CD4-positive, alpha-beta T cell treated with Interferon alpha-2 for 1 hour (primary cell): ENCODE measurements at places on chromosomes 2 and 18.
A peak's percentile ranks its signal among the peaks of the same experiment; 100 is the strongest.

GRCh38 chr2:49177194-49177593 lies 22.9 kb upstream of the FSHR start:
- DNase-seq, result no peak

DNA sequence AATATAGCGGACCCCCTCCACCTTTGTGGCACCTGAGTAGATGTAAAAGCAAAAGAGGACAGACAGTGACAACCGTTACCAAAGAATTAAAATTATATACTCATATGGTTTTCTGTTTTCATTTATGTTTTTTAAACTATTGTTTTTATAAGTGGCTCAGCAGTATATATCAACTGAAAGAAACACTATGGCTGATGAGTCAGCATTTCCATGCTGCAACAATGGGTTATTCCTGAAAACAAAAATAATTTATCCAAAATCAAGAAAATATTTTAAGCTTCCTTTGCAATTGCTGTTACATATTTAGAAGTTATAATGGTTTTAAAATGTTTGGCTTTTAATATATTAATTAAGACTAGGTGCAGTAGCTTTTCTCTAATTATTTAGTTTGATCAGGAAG lies 17.7 kb downstream of the MRPS9 start:
- no peak for DNase-seq

- DNase-seq, result no peak
Measured at GRCh38 chr2:238655974-238656722, 191.7 kb upstream of the TWIST2 start.

DNA sequence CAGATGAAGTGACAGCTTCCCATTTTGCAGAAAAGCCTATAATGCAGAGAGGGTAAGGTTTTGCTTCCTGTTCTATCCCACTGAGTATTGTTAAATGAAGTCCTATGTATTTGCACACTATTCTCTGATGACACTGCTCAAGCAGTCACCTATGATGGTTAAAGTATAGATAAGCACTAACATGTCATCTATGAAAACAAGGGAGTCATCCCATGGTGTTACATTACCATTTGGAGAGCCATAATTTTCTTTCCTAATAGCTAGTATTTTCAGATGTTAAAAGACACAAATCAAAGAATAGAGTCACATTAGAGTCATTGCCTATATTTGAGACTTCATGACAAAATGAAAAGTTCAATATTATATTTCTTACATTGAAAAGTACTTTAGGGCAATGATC lies 42.8 kb upstream of the GRB14 start:
- DNase-seq, result no peak

GRCh38 chr2:62343206-62343605 lies 147.3 kb downstream of the B3GNT2 start:
- DNase-seq, result no peak

- DNase-seq, result no peak
Measured at GRCh38 chr2:237569896-237570295, 3.5 kb downstream of the PRLH start.

DNA sequence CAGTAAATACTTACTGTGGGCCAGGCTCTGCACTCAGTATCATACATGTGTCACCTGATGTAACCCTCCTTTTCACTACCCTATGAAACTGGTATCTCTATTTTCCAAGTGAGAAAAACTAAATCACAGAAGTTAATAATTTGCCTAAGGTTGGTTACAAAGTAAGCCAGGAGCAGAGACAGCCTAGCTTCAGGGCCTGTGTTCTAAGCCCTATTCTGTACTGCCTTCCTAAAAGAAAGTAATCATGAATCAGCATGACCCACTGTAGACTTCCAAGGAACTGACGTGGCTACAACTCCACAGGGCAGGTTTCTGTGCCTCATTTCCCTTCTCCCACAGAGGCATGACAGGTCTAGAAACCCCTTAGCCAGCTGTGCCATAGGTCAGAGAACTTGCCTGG lies 14.3 kb downstream of the ZNF142 start:
- DNase-seq, result no peak

DNA sequence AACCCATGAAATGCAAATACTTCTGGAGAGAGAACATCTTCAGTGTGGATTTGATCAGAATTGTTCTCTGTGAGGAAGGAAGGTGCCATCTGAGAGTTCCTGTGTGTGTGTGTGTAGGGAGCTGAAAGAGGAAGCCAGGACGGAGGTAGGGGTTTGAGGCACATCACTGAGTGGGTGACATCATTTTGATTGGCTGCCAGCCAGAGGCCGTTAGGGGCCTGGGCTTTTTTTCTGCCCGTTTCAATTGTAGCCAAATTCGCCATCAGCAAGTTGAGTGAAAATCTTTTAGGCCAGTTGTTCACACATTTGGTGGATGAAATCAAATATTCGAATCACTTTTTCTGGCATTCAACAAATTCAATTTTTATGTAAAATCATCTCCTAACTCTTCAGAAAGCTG lies 48.9 kb downstream of the TSN start:
- no peak for DNase-seq

- DNase-seq, result no peak
Measured at GRCh38 chr2:18159896-18160295, 281.4 kb downstream of the KCNS3 start.

- DNase-seq, result no peak
Measured at GRCh38 chr2:73260338-73260984, 23.8 kb downstream of the FBXO41 start.

- DNase-seq, result no peak
Measured at GRCh38 chr2:215022418-215022817, 116.0 kb downstream of the ABCA12 start.

DNA sequence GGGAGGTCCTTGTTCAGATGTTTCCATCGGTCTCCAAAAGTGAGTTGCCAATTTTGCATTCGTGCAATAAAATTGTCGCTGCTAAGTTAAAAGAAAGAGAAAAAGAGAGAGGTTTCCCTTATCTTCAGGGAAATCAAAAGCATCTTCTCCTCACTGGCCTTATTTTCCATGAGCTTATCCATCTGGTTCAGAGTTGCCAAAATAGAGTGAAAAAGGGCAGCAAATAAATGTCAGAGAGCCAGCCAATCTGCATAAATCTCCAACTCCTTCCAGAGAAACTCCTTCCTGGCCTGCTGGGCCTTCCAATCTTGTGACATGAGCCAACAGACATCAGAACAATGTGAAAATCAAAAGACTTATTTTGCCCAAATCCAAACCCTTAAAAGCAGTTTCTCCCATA lies 28.4 kb downstream of the PAX3 start:
- no peak for DNase-seq

- DNase-seq, result no peak
Measured at GRCh38 chr2:62054916-62055450, 140.9 kb upstream of the B3GNT2 start.

DNA sequence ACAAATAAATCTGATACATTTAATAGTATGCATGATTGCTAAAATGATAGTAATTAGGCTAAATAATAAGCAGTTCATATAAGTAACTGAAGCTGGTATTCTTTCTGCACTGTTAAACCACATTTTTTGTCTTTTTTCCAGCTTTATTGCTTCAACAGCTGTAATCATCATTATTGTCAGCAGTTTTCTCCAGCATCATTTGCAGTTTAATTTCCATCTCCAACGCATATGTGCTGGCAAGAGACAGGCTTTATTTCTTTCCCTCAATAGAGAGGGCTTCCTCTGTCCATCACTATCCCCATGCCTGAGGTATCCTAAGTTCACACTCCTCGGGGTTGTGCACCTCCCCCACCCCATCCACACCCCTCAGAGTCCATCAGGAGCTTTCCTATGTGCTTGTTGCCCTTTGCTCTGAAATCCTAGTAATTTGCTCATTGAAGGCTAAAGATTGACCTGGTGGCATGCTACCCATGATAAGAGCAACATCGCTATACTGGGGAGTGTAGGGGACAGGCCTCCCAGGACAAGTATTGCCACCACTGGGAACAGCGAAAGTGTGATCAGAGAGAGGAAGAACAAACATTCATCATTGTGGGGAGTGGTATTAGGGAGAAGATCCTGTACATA lies 37.1 kb downstream of the B4GALT6 start:
- DNase-seq, result no peak

GRCh38 chr2:82234283-82234874 lies 1929.8 kb upstream of the LRRTM1 start:
- DNase-seq, result no peak

GRCh38 chr2:35962585-35963146 lies 392.9 kb upstream of the CRIM1 start:
- DNase-seq, result no peak

DNA sequence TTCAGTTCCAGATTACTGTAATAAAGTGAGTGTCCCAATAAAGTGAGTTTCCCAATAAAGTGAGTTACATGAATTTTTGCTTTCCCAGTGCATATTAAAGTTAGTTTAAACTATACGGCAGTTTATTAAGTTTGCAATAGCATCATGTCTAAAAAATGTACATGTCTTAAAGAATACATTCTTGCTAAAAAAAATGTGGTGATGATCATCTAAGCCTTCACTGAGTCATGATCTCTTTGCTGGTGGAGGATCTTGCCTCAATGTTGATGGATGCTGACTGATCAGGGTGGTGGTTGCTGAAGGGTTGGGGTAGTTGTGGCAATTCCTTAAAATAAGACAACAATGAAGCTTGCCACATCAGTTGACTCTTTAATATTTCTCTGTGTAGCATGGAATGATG lies 664.2 kb downstream of the TDRD15 start:
- no peak for DNase-seq

DNA sequence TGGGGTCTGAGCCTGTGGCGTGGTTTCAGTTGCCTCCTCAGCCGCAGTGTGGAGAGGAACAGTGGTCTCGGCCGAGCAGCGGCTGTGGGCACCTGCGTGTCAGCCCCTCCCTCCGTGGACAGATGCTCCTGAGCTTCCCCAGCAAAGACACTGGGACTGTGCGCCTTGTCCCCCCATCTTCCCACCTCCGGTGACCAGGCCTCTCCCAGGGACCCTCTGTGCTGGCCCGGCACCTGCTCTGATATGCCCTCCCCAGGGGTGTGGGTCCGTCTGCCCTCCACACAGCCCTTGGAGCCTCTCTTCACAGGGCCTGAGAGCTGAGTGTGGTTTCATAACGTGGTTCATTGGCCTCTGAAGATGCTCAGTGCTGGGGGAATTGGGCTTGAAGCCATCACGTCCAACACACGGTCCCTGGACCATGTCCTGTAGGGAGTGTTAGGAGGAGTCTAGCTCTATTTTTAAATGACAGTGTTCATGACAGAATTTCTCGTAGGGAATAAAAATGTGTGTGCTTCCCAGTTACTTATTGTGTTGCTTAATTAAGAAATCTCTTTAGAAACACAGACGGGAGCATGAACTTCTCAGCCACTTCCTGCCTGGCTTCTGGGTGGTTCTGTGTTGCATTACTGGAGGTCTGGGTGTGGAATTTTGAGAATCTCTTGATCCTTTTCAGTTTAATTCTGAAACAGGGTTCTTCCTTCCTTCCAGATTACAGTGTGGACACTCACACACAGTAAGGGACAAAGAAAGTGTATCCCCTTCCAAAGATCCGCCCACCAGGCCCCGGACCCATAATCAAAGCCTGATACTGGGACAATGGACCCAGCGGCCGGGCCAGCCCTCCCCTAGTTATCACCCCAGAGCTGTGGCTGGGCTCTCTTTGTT lies 110.7 kb downstream of the NFATC1 start:
- no peak for DNase-seq

DNA sequence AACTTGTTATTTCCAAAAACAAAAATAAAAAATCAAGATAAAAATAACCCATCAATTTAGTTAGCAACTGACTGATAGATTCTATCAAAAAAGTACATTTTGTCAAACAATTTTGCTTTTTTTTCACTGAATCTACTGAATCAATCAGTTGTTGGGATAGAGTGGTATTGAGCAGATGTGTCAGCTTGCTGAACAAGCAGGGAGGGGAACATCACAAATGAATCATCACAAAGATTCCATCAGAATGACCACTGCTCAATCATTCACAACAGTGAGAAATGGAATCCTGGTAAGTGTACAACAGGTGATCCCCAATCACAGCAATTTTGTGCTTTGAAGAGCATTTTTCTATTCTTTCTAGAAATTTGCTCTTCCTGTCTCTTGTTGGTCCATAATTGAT lies 12.3 kb upstream of the SLC14A2 start:
- DNase-seq, result no peak

DNA sequence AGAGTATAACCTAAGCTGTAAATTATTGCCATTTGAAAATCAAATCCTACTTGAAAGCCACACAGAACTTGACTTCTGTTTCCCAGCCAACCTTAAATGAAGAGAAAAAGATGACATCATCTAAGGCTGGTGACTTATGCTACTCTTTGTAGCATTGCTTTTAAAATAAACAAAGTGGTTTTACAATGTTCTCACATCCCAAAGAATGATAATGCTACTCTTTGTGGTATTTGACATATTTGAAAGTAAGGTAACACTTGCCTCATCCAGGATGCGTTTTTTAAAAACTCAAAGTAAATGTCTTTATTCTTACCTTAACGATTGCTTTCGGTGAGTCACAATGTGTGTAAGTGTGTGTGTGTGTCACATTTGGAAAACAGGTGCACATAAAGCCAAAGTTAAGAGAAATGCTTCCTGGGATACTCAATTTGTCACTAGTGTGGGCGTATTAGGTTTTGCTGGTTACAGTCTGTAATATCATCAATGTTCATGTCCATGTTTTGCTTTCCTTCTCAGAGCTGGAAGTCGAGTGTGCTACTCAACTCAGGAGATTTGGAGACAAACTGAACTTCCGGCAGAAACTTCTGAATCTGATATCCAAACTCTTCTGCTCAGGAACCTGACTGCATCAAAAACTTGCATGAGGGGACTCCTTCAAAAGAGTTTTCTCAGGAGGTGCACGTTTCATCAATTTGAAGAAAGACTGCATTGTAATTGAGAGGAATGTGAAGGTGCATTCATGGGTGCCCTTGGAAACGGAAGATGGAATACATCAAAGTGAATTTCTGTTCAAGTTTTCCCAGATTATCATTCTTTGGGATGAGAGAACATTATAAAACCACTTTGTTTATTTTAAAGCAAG lies 2.6 kb downstream of the PMAIP1 start:
- DNase-seq, result peak; percentile 59

DNA sequence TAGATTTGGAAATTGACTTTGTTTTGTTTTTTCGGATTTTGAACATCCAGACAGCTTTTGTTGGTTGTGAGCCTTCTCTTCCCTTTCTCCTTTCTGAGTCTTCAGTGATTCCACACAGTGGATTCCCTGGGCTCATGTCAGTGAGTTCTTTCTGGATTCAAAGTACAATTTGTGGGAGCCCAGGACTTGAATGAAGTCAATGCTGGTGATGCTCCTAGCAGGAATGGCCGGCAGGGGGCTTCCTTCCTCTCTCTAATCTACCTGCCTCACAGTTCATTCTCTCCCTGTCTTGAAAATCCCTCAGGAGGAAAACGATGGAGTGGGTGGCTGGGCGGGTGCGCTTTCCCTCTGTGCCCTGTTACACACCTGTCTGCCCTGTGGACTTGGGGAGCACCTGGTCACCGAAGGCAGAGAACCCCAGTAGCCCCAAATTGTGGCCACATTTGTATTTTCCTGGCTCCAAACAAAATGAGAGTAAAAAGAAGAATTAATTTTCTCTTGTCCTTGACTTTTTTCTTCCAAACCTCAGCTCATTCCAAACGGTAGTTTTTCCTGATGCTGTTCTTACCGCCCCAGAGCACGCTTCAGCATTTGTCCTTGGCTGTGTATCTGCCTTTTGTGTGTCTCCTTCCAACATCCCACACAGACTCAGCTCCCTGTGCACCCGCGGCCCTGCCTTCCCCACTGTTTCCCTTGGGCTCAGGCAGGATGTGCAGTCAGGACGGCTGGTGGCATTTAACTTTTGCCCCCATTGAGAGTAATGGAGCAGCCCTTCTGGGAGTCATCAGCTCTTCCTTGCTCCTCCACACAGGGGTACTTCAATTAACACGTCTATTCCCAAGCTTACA lies 86.6 kb downstream of the MARCO start:
- no peak for DNase-seq

- no peak for DNase-seq
Measured at GRCh38 chr18:9066358-9066757, 36.1 kb upstream of the NDUFV2 start.

- DNase-seq, result no peak
Measured at GRCh38 chr18:79846936-79847557, 49.3 kb downstream of the KCNG2 start.
